ENCODE measurements at places on chromosomes 7 and 10. TPM values are rescaled to one million over a fixed set of nuclear protein-coding genes. Genes with fewer than 3 reads are reported as not detected.

The SLC18A2 gene
- 5.2 TPM for total RNA-seq

DNA sequence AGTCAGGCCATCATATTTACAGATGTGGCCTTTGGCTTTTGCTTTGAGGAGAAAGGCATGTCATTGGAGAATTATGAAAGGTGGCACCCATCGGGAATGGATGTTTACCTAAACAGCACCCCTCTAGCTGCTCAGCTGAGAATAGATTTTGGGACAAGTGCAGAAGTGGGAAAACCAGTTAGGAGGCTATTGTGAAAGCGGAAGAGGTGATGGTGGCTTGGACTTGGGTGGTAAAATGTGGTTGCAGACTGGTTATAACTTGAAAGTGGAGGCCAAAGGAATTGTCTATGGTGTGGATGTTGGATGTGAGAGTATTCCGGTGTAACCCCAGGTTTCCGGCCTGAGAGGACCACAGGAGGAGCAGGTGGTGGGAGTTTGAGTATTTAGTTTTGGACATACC is 5.2 kb upstream of the SLC12A9 start:
- H3K4me1 ChIP-seq: no peaks in the 10 kb centered on the region
- H3K27me3 ChIP-seq: no peaks in the 10 kb centered on the region
- H3K27ac ChIP-seq: no peak overlapping the region
- no peaks in the 10 kb centered on the region for H3K36me3 ChIP-seq
- no peak for DNase-seq

DNA sequence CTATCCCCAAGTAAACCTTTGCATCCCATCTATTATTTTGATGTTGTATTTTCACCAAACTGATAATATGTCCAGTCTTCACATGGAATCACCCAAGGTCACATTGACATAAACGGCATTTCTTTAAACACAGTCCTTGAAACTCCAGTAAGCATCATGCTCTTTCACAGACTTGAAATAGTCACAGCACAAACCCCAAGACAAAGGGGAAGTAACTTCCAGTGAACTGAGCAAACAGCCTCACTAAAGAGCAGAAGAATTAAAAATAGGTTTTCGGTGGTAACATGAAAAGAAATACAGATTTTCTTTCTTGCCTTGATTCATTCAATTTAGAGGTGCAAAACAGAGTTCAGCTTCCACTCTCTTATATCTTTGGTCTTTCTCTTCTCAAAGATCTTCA is 253.7 kb downstream of the SFMBT2 start:
- no peak for DNase-seq
- no peak overlapping the region for H3K4me3 ChIP-seq
- H3K36me3 ChIP-seq: peaks cover 11% of the 10 kb centered on the region
- no peaks in the 10 kb centered on the region for H3K4me1 ChIP-seq
- no peak overlapping the region for H3K27ac ChIP-seq

The AUTS2 gene
- 56.0 TPM for total RNA-seq

GRCh38 chr10:47137311-47137851 is 162.6 kb upstream of the GDF10 start:
- H3K4me1 ChIP-seq: no peaks in the 10 kb centered on the region
- H3K27ac ChIP-seq: no peak overlapping the region
- no peaks in the 10 kb centered on the region for H3K36me3 ChIP-seq
- H3K27me3 ChIP-seq: no peaks in the 10 kb centered on the region

The EPO gene
- not detected for total RNA-seq

The MSS51 gene
- 3.0 TPM for total RNA-seq

DNA sequence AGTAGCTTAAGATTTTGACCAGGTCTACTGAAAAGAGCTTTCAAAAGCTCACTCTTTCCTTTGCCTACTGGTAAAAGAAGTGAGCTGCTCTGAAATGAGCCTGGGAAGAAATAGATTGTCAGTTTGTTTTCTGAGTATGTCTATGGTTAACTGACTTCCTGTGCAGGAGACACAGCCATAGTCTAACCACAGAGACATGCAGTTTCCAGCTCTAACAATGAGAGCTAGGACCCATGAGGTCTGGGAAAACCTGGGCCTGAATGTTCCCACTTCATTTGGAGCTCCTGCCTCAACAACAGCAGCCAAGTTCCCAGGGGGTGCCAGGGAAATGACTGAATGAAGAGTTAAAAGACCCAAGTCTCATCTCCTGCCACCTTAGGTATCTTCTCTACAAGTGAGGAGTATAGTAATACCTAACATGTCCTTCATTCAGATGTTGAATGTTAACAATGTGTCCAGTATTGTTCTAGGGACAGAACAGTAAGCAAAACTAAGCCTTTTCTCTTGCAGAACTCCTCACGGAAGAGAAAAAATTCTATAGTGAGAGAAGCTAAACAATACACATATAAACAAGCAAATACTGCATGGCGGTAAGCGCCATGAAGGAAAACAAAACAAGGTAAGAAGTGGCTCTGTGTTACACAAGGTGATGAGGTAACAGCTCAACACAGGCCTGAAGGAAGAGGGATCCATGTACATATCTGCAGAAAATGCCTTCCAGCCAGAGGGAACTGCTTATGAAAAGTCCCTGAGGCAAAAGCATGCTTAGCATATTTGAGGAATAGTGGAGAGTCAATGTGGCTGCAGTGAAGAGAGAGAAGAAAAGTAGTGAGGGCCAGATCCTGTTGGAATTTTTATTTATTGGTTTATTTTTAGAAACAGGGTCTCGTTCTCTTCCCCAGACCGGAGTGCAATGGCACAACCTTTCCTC is 26.4 kb upstream of the ANKRD1 start:
- H3K27me3 ChIP-seq: no peaks in the 10 kb centered on the region
- DNase-seq: no peak
- H3K4me1 ChIP-seq: no peaks in the 10 kb centered on the region
- H3K27ac ChIP-seq: no peak overlapping the region
- H3K36me3 ChIP-seq: no peaks in the 10 kb centered on the region
